Thoracic aorta (tissue), 2 donors: ENCODE measurements at places on chromosomes 12 and 14. TPM values are rescaled to one million over a fixed set of nuclear protein-coding genes. Genes with fewer than 3 reads are reported as not detected.

Gene INSM2
- total RNA-seq: not detected

GRCh38 chr12:111841236-111841749, 735 bp upstream of the MAPKAPK5 start:
- H3K4me3 ChIP-seq: peak overlapping the region; percentile 94
- H3K27ac ChIP-seq: peak overlapping the region; percentile 93
- no peak for DNase-seq

- H3K4me1 ChIP-seq: peaks cover 82% of the 10 kb centered on the region
- H3K27me3 ChIP-seq: no peaks in the 10 kb centered on the region
- DNase-seq: no peak
- H3K36me3 ChIP-seq: peaks cover 31% of the 10 kb centered on the region
- peak within 1 kb of the TSS; percentile 17 for H3K4me3 ChIP-seq
- peak within 1 kb of the TSS; percentile 96 for H3K27ac ChIP-seq
These were observed at the start of gene LRP1-AS for GRCh38 chr12:57146961-57147944. Gene LRP1-AS (minus strand): TSS chr12:57147619.

- H3K27me3 ChIP-seq: no peaks in the 10 kb centered on the region
- no peak for DNase-seq
- H3K4me3 ChIP-seq: no peak overlapping the region
- H3K36me3 ChIP-seq: no peaks in the 10 kb centered on the region
- no peak overlapping the region for H3K27ac ChIP-seq
- H3K4me1 ChIP-seq: peaks cover 3% of the 10 kb centered on the region
These were observed 44.4 kb downstream of the AEBP2 start for GRCh38 chr12:19483727-19484126.

GRCh38 chr14:102213984-102214658, 74.4 kb downstream of the WDR20 start:
- DNase-seq: no peak
- H3K36me3 ChIP-seq: peaks cover 7% of the 10 kb centered on the region
- peaks cover 14% of the 10 kb centered on the region for H3K4me1 ChIP-seq
- H3K27me3 ChIP-seq: no peaks in the 10 kb centered on the region
- no peak overlapping the region for H3K27ac ChIP-seq
- H3K4me3 ChIP-seq: no peak overlapping the region

Gene IFNG-AS1
- total RNA-seq: not detected

DNA sequence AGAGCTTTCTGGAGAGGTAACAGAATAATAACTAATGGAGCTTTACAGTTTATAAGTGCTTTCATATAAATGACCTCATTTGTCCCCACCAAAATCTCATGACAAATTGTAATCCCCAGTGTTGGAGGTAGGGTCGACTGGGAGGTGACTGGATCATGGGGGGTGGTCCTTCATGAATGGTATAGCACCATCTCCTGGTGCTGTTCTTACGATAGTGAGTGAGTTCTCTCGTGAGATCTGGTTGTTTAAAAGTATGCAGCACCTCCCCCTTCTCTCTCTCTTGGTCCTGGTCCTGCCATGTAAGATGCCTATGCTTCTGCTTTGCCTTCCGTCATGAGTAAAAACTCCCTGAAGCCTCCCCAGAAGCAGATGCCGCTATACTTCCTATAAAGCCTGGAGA, 423.3 kb upstream of the GARIN6 start:
- H3K27ac ChIP-seq: no peak overlapping the region
- no peak for DNase-seq
- H3K36me3 ChIP-seq: no peaks in the 10 kb centered on the region
- peaks cover 8% of the 10 kb centered on the region for H3K4me1 ChIP-seq
- H3K4me3 ChIP-seq: no peak overlapping the region

DNA sequence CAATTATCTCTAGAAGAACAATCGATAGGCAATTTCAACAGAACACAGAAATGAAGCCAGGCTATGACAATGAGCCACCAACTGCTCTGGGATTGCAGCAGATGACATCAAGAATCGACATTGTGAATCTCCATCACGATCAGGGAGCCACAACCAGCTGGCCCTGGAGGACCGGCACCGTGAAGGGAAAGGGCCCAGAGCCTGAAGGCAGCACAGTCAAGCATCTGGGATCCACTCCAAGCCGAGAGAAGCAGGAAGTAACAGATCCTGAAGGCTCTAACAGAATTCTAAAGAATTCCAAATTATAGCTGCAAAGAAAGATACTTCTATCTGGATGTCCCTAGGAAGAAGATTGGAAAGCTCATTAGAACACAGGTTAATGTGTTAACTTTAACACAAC, 61.0 kb downstream of the LRRC74A start:
- no peaks in the 10 kb centered on the region for H3K4me1 ChIP-seq
- no peak overlapping the region for H3K27ac ChIP-seq
- no peaks in the 10 kb centered on the region for H3K36me3 ChIP-seq
- H3K4me3 ChIP-seq: no peak overlapping the region

DNA sequence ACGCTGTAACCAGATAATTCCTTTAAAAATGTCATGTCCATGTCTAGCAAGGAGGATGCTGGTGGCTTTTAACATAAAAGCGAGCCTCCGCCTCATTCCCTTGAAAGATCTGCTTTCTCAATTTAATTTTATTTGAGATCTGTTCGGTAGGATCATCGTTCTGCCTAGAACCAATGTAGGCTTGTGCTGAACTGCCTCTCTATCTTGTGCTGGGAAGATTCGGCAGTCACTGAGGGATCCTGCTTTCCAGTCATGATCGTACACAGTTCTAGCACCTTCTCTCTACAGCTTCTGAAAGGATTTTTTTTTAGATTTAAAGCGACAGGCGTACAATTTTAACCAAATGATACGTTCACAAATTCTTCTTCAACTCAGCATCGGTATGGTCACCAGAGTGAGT, 54.3 kb downstream of the PEBP1 start:
- peak overlapping the region; percentile 80 for H3K27ac ChIP-seq
- H3K4me1 ChIP-seq: peaks cover 4% of the 10 kb centered on the region
- no peaks in the 10 kb centered on the region for H3K27me3 ChIP-seq

DNA sequence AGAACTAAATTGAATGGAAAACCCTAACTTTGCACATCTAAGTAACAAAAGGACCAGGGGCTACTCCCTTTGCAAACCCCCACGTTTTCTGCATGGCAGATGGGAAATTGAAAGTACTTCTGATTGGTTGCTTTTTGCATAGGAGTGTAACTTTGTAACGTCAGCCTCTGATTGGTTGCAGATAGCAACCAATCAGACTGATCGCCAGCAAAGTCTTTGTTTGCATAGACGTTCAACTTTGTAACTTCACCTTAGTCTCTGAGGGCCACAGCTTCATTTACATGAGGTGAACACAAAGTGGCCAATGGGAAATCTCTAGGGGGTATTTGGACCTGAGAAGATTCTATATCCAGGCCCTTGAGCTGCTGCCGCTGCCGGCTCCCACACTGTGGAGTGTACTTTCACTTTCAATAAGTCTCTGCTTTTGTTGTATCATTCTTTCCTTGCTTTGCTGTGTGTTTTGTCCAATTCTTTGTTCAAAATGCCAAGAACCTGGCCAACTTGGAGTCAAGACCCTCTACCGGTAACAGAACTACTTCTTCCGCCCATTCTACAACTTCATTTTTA, 102.5 kb upstream of the PRICKLE1 start:
- no peak overlapping the region for H3K27ac ChIP-seq
- H3K4me1 ChIP-seq: no peaks in the 10 kb centered on the region
- H3K4me3 ChIP-seq: no peak overlapping the region
- no peak for DNase-seq
- no peaks in the 10 kb centered on the region for H3K27me3 ChIP-seq

- H3K4me1 ChIP-seq: no peaks in the 10 kb centered on the region
- no peaks in the 10 kb centered on the region for H3K36me3 ChIP-seq
- H3K27ac ChIP-seq: no peak overlapping the region
- no peak for DNase-seq
- no peak overlapping the region for H3K4me3 ChIP-seq
- no peaks in the 10 kb centered on the region for H3K27me3 ChIP-seq
These were observed 5.7 kb upstream of the SERPINA1 start for GRCh38 chr14:94394025-94394493.

Gene TEX52
- not detected for total RNA-seq

DNA sequence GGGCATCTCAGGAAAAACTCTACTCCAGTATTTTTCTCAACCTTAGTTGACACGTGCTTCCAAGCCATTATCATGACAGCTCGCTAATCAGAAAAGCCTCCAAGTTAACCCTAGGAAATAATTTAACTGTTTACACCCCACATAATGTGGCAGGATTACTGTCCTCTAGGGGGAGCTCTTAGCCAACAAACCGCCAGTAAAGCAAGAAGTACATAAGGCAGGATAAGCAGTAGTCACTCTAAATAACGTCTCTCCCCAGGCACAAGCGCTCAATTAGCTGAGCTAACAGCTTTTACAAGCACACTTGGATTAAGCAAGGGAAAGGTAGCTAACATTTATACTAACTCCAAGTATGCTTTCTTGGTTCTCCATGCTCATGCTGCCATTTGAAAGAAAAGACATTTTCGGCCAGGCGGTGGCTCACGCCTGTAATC, 22.8 kb downstream of the APOBEC1 start:
- no peak overlapping the region for H3K27ac ChIP-seq
- no peaks in the 10 kb centered on the region for H3K27me3 ChIP-seq
- no peaks in the 10 kb centered on the region for H3K4me1 ChIP-seq

DNA sequence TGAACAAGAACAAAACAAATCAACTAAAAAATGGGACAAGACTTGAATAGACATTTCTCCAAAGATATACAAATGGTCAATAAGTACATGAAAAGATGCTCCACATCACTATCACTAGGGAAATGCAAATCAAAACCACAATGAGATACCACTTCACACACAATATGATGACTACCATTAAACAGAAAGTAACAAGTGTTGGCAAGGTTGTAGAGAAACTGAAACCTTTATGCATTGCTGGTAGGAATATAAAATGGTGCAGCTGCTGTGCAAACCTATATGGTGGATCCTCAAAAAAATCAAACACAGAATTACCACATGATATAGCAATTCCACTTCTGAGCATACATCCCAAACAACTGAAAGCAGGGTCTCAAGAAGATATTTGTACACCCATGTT, 5.2 kb downstream of the SMAGP start:
- no peaks in the 10 kb centered on the region for H3K27me3 ChIP-seq
- H3K27ac ChIP-seq: no peak overlapping the region
- H3K4me1 ChIP-seq: no peaks in the 10 kb centered on the region
- H3K36me3 ChIP-seq: no peaks in the 10 kb centered on the region

Gene FCF1
- total RNA-seq: 31.8 TPM

GRCh38 chr14:80055667-80056496, 155.4 kb downstream of the DIO2 start:
- no peaks in the 10 kb centered on the region for H3K36me3 ChIP-seq
- no peaks in the 10 kb centered on the region for H3K4me1 ChIP-seq
- H3K27me3 ChIP-seq: no peaks in the 10 kb centered on the region
- peak overlapping the region; percentile 60 for H3K4me3 ChIP-seq
- no peak for DNase-seq

DNA sequence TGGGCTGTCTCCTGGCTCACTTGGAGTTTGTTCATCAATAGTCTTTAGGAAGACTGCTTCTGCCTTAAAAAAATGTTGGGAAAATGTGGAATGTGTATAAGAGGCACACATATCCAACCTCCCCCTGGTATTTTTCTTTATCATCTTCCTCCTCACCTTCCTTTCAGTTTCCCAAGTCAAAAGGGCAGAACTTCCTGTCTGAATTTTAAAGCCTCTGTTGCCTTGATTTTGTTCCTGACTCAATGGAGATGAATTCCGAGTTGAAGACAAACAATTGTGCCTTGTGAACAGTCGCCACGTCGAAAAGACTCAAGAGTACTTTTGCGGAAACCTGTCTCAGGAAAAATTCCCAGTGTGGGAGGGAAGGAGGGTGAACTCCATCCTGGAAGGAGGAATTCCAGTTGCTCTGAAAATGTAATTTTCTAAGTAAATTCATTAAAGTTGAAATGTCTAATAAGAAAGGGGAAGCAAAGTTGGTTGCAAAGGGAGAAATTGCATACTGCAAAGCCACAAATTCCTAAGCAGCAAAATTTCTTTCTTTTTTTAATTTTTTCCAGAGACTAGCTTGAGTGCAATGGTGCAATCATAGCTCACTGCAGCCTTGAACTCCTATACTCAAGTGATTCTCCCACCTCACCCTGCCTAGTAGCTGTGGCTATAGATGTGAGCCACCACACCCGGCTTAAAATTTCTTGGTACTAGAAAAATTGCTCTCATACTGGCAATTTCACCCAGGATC, 50.2 kb upstream of the ELK3 start:
- H3K4me1 ChIP-seq: no peaks in the 10 kb centered on the region
- no peak overlapping the region for H3K4me3 ChIP-seq
- H3K27ac ChIP-seq: no peak overlapping the region
- H3K27me3 ChIP-seq: no peaks in the 10 kb centered on the region
- no peak for DNase-seq
- no peaks in the 10 kb centered on the region for H3K36me3 ChIP-seq

GRCh38 chr12:95215949-95216348, 1.3 kb downstream of the FGD6 start:
- peaks cover 30% of the 10 kb centered on the region for H3K4me1 ChIP-seq
- DNase-seq: no peak
- H3K4me3 ChIP-seq: peak overlapping the region; percentile 84
- H3K27me3 ChIP-seq: no peaks in the 10 kb centered on the region

- no peak overlapping the region for H3K4me3 ChIP-seq
- H3K27ac ChIP-seq: no peak overlapping the region
- H3K4me1 ChIP-seq: no peaks in the 10 kb centered on the region
- no peak for DNase-seq
These were observed 80.8 kb downstream of the GRIP1 start for GRCh38 chr12:66598079-66598478.

GRCh38 chr12:31737345-31737744, 8.5 kb upstream of the AMN1 start:
- DNase-seq: no peak
- peaks cover 13% of the 10 kb centered on the region for H3K4me1 ChIP-seq
- H3K27ac ChIP-seq: no peak overlapping the region
- no peaks in the 10 kb centered on the region for H3K36me3 ChIP-seq

Gene TAS2R8
- total RNA-seq: not detected

DNA sequence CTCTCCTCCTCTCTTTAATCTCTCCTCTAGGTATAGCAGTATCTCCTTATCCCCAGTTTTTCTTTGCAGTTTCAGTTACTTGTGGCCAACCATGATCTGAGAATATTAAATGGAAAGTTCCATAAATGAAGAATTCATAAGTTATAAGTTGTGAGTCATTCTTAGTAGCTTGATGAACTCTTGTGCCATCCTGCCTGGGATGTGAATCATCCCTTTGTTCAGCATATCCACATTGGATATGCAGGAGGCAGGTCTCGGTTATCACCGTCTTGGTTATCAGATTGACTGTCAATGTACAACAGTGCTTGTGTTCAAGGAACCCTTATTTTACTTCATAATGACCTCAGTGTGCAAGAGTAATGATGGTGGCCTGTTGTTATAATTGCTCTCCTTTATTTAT, 134.0 kb downstream of the TMEM117 start:
- DNase-seq: no peak
- no peak overlapping the region for H3K27ac ChIP-seq
- no peaks in the 10 kb centered on the region for H3K27me3 ChIP-seq
- H3K36me3 ChIP-seq: no peaks in the 10 kb centered on the region
- H3K4me1 ChIP-seq: no peaks in the 10 kb centered on the region
- H3K4me3 ChIP-seq: no peak overlapping the region

GRCh38 chr12:88553941-88554658, 26.2 kb downstream of the KITLG start:
- no peaks in the 10 kb centered on the region for H3K36me3 ChIP-seq
- H3K4me1 ChIP-seq: peaks cover 16% of the 10 kb centered on the region
- H3K4me3 ChIP-seq: no peak overlapping the region
- no peak for DNase-seq
- no peak overlapping the region for H3K27ac ChIP-seq

- no peak overlapping the region for H3K27ac ChIP-seq
- H3K4me3 ChIP-seq: no peak overlapping the region
- no peaks in the 10 kb centered on the region for H3K36me3 ChIP-seq
- no peak for DNase-seq
- H3K4me1 ChIP-seq: no peaks in the 10 kb centered on the region
These were observed 17.3 kb downstream of the USP44 start for GRCh38 chr12:95533985-95534384.

Gene HIF1A
- total RNA-seq: 114 TPM

Gene APOF
- total RNA-seq: not detected
